ENCODE measurements at places on chromosomes 6 and 20.

- DNase-seq, result no peak
Observed at GRCh38 chr6:168057836-168058235, 21.2 kb downstream of the FRMD1 start.

GRCh38 chr6:121435444-121436069 lies at the start of gene GJA1:
GJA1 (plus strand) TSS chr6:121435646; CDS start chr6:121446848, 11,202 bp downstream.
- DNase-seq, result peak; percentile 93

DNA sequence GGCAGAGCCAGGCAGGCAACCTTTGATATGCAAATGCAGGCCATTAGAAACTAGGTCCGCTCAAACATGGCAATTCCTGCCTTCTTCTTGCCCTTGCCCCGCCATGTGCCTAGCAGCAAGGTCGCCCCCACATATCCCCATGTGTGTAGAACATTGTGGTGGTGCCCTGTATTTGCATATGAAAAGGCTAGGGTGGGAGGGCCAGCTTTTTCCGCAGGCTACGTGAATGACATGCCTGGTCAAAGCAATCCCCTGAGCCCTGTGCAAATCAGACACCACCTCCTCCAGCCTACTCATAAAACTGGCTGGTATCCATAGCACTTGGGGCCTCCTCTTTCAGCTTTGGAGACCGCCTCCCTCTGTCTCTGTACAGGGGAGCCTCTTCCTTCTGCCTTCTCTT lies 31.6 kb downstream of the GSTA2 start:
- peak; percentile 78 for DNase-seq

- no peak for DNase-seq
Observed at GRCh38 chr6:99871641-99872040, 122.4 kb downstream of the MCHR2 start.

GRCh38 chr6:153392156-153392555 lies 261.1 kb upstream of the RGS17 start:
- no peak for DNase-seq

- DNase-seq, result no peak
Observed at GRCh38 chr6:155436981-155437749, 18.5 kb downstream of the NOX3 start.

DNA sequence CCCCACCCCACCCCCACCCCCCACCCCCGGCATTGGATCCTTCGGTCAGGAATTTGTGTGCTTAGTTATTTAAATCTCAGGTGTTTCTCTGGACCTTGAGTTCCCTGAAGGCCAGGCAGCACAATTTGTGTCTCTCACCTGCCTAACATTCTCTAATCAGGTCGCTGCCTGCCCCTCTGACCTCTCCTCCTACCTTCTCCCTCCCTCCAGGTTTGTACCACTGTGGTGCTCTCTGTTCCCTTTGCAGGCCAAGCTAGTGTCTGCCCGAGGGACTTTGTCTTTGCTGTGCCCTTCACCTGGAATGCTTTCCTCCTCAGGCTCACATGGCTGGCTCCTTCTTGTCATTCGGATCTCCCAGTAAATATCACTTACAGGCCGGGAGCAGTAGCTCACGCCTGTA lies 131.4 kb upstream of the SLC2A12 start:
- peak; percentile 78 for DNase-seq

GRCh38 chr6:150456466-150456865 lies 87.7 kb downstream of the IYD start:
- peak; percentile 77 for DNase-seq

GRCh38 chr20:58177799-58178198 lies 50.7 kb downstream of the ANKRD60 start:
- no peak for DNase-seq

DNA sequence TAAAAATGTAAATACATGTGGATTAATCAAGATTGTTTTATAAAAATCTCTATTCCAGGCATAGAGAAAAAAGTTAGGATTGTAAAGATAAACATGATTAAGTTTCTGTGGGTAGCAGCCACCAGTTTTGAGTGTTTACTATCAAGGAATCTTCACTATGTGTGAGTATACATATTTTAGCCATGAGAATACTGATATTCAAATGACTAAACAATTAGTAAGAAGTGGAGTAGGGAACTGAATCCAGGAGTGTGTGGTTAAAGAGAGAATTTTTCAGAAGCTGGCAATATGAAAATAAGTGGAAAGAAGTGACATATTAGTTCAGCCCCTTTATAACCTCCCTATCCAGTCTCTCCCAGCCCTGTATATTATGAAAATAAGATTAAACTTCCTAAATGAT lies 10.3 kb downstream of the ELOVL2 start:
- no peak for DNase-seq

GRCh38 chr6:82144852-82145340 lies 102.6 kb downstream of the IBTK start:
- peak; percentile 8 for DNase-seq

- no peak for DNase-seq
Observed at GRCh38 chr20:57573894-57574293, 13.0 kb downstream of the PCK1 start.

DNA sequence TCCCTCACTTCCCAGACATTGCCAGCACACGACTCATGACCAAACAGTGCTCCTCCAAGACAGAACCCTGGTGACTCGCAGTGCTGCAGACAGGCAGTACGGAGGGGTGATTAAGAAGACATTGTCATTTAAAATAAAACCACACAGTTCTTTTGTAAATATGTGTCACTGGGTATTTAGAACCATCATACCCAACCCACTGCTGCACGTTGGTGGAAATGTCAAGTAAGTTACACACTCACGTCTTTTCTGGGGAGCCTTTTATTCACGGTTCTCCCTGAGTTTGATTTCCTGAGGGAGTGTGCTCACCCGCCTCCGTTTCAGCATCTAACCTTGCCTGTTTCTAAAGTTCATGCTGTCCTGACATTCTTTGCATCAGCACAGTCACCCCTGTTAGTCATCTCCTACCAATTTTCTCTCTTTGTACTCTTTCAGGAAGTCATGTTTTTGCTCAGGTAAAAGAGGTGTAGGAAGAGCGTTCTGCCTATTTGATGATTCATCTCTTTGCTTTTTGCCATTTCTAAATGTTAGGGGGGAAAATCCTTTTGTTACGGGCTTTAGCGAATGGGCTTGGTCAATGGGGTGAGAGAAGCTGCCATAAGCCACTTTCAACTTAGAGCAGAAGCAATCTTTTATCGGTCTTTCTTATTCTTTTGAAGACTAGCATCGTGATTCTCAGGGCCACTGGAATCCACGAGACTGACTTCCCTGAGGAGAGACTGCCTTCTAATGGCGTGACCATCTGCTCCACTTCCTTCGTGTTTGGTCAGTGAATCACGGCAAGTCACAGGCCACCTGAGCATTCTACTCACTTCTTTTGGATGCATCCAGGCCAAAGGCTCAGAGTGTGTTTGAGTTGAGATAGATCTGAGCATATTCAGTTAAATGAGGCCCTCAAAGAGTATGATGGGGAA lies 512.8 kb upstream of the JARID2 start:
- peak; percentile 37 for DNase-seq

DNA sequence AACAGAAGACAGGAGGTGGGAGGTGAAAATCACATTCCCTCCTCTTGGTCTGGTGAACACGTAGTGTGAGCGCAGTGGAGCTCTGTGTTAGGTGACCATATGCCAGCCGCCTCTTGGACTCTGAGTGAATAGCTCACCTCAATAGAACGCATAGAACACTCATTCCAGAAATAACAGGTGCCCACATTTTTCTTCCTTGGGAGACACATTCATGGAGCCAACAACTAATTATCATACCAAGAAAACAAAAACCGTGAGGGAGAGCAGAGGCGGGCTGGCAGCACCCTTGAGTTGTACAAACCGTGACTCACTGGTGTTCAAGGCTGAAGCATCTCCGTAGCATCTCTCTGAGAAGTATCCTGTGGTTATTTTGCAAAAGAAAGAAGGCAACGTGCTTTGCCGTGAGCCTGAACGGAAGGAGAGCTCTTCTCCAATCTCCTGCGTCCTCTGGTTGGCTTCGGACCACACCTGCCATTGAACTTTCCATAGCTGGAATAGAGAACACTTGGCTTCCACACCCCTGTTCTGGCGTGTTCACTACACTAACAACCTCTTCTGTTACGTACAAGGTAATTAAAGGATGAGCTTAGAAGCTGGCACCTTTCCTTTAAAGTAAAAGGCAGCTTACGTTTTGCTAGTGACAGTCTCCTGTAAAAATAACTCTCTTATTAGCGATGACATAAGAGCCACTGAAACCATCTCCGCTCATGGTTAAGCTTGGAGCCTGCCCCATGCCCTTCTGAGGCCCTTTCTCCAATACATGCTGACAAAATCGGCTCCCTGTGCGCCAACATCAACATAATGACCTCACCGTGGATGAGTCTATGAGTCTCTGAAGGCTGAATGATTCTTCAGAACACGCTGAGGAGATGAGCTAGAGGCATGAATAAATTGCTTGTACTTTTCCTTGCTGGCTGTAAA lies 30.2 kb upstream of the SGK1 start:
- DNase-seq, result no peak

DNA sequence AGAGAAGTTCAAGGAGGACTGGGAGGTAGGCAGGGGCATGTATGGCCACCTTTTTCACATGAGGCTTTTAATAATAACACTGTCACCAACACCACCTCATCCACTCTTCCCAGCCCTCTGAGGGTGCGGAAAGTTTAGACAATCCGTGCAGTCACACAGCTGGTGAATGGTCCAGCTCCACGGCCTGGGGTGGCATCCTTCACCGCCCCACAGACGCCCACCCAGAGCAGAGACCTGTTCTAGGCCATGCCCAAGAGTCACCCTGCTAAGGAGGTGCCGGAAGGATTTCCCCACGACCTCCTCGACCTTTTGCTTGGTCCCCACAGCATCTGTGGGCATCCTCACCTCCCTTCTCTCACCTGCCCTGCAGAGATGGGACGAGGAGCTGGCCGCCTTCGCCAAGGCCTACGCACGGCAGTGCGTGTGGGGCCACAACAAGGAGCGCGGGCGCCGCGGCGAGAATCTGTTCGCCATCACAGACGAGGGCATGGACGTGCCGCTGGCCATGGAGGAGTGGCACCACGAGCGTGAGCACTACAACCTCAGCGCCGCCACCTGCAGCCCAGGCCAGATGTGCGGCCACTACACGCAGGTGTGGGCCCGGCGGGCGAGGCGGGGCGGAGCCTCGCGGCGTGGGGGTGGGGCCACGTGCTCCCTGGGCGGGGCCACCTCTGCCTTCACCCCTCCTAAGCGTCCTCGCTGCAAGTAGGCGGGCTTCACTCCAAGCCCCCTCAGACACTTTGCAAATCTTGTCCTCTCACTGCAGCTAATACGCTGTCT lies 4.4 kb downstream of the PI16 start:
- DNase-seq, result peak; percentile 37

DNA sequence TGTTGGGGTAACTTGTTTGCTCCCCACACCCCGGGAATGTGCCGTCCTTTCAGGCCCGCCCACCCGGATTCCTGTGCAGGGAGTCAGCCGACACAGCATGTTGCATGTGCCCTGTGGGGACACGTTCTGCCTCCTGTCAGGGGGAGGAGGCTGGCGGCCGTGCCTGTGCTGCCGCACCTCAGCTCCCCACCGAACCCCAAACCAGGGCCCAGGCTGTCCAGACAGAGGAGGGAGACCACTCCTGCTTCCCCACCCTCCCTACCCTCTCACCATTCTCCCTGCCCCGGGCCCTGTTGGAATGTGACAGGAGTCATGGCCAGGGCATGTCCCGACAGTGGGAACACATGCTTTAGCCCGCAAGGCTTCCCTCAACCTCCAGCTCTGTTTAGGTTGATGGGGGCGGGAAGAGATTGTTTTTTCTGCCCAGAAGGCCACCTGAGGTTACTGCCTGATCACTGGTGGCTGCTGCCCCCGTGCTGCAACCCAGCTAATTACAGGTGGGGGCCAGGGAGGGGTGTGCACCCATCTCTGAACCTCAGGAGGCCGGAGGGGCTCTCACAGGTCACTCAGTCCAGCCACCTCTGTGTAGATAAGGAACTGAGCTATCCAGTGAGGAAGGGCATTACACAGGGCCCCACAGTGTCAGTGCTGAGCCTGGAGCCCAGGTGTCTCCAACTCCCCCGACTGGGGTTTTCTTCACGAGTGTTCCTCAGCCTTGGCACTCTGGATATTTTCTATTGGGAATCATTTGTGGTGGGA lies 13.6 kb downstream of the LRRC73 start:
- DNase-seq, result peak; percentile 91

GRCh38 chr6:126531840-126532239 lies 191.9 kb downstream of the CENPW start:
- no peak for DNase-seq

DNA sequence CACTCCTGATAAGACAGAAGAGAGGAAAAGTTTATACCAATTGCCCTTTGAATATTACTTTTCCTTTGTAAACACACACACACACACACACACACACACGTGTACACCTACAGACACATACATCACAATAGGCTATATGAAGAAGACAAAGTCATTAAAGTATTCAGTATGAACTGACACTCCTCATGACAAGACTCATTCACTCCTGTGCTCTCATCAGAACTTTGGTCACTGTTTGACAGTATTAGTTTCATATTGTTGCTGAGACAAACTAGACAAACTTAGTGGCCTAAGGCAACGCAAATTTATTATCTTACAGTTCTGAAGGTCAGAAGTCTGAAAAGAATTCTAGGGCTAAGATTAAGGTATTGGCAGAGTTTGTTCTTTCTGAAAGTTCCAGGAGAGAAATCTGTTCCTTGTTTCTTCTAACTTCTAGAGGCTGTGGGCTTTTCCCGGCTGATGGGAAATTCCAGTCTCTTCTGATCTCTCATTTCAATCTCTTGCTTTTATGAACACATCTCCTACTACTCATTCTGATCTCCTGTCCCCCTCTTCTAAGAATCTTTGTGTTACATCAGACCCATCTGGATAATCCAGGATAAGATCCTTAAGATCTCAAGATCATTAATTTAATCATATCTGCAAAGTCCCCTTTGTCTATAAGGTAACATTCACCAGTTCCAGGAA lies 171.3 kb downstream of the HACE1 start:
- no peak for DNase-seq

- peak; percentile 87 for DNase-seq
Observed at GRCh38 chr20:46350201-46350985, 42.1 kb upstream of the CDH22 start.

- peak; percentile 87 for DNase-seq
Observed at GRCh38 chr6:44126320-44127149, 717 bp downstream of the MRPL14 start.

DNA sequence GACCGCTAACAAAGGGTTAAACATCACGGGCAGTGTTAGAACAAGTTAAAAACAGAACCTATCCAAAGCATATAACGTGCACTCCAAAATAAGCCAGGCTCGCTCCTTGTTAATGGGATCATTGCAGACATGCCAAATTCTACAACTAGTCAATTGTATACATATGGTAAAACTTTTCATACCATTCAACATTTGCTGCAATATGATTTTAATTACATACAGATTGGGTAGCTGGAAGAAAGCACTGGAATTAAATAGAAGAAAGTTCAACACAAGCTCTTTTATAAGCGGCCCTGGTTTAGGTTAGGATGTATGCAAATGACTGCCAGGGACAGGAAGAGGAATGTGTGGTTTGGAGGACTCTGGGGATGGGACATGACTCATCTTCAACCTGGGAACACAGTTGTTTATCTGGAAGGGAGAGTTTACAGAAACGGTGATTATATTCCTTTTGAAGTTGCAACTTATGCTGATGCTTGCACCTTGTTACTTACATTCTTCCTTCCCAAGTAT lies 62.5 kb upstream of the TIAM2 start:
- DNase-seq, result peak; percentile 66

DNA sequence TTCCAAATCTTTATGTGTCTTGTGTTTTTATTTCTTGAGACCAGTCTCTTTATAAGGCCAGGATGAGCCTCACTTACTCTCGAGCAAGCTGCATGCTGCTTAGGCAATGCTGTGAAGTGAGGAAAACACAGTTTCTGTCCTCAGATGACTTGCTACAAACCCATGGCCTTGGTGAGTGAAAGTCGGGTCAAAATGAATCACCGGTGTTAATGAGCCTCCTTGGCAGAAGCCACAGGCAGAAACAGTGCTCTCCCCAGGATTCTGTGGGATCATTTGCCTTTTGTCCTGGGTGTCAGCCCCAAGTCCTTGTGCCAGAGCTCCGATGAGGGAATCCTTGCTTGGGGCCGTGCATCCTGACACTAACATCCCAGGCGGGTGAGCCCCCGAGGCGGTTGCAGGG lies 482.5 kb downstream of the QKI start:
- no peak for DNase-seq
